ENCODE measurements at places on chromosomes 1 and 21.
A peak's percentile ranks its signal among the peaks of the same experiment; 100 is the strongest.

- no peak for DNase-seq
Measured at GRCh38 chr21:39083377-39084008, 99.8 kb downstream of the PSMG1 start.

GRCh38 chr1:6976044-6976375 lies 190.8 kb downstream of the CAMTA1 start:
- no peak for DNase-seq

GRCh38 chr1:155182052-155182550 lies 8.5 kb downstream of the TRIM46 start:
- no peak for DNase-seq

- DNase-seq = no peak
Measured at GRCh38 chr1:154174654-154175053, 17.2 kb downstream of the TPM3 start.

- DNase-seq = no peak
Measured at GRCh38 chr1:36570478-36571060, 87.9 kb upstream of the CSF3R start.

- DNase-seq = no peak
Measured at GRCh38 chr1:157978586-157979403, 14.7 kb upstream of the KIRREL1 start.

DNA sequence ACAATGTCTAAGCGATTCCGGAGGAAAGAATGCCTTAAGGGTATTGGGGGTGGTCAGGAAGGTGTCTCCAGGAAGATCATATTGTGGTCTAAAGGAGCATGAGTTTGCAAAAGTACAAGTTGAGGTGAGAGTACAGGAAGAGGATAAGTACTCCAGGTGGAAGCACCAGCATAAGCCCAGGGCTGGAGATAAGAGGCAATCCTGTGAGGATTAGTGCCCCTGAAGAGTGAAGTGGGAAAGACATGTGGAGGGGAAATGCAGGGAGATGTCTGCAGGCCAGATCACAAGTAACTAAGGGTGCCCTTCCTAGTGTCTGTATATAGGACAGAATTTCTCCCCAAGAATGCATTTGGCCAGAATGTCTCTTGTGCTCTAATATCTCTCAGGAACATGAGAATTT lies 188.3 kb upstream of the DPT start:
- no peak for DNase-seq

DNA sequence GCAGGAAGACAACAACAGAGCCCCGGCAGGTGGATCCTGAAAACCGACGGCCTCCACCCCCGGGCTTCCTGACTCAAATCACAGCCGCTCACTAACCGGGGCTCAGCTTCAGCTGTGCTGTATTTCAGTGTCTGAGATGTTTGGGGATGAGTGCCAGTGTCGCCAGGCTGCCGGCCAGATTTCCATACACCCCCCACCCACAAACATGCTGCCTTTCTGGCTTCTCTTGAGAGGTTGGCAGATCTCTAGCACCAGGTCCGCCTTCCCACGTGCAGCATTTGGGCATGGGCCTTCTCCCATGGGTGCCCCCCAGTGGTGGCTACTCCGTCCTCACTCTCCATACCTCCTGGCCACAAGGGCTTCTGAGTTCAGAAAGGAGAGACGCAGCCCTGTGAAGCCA lies 34.8 kb downstream of the KCNAB2 start:
- DNase-seq = no peak

- DNase-seq = peak; percentile 14
Measured at GRCh38 chr1:160058087-160058486, 11.9 kb downstream of the KCNJ10 start.

GRCh38 chr1:14321422-14321821 lies 277.1 kb upstream of the KAZN start:
- no peak for DNase-seq

DNA sequence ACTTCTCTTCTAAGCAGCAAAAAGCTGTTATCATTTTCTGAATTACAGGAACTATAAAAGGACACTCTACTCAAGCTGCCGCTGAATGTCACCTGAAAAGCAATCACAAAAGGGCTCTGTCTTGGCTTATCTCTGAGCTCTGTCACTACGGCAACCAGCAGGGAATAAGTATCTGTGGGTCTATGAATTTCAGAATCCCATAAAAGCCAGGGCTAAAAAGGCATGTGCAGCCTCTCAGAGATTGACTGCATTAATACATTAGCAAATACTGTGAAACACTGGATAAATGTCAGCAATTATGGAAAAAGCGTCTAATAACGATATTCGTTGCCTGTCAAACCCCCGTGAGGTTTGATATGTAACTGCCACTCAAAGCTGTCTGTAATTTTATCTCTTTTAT lies 210.2 kb upstream of the DMRTA2 start:
- no peak for DNase-seq

GRCh38 chr1:169618367-169618766 lies 11.6 kb downstream of the SELP start:
- no peak for DNase-seq

DNA sequence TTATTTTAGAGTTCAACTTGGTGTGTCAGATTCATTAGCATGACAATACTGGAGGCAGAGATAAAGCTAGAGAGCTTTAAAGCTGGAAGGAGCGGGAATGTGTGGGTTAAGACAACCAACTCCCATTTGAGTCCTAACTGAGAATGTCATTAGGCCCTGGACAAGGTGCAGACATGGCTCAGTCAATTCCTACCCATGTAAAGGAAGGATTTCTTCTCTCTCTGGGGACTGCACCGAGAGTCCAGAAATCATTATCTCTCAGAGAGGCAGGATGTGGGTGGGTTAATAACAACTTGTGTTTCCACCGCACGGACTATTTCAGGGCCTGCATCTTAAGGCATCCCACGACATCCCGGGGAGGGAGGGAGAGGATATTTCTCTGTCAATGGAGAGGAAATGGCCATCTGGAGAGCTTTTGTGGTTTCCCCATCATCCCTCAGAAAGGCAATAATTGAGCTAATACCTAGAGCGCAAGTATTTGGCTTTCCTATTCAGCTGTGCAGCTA lies 46.7 kb upstream of the SARS1 start:
- no peak for DNase-seq

All from EL (cell line).